ENCODE measurements at places on chromosomes 13 and 19.

DNA sequence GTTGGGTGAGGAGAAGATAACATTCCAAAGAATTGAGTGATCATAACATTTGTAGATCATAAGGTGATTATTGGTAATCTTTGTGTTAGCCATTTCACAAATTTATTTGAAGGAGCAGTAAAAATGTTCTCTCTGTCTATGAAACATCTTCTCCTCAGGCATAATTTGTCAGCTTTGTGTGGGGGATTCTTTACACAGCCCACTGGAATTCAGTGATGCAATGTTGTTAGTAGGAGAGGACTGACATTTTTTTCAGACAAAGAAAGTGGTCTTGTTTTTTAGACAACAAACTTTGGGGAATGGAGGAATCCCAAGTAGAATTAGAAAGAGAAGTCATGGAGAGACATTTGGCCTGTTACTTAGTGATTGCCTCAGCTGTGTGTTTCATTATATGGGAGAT is 100.3 kb downstream of the ITGBL1 start:
- DNase-seq: no peak

DNA sequence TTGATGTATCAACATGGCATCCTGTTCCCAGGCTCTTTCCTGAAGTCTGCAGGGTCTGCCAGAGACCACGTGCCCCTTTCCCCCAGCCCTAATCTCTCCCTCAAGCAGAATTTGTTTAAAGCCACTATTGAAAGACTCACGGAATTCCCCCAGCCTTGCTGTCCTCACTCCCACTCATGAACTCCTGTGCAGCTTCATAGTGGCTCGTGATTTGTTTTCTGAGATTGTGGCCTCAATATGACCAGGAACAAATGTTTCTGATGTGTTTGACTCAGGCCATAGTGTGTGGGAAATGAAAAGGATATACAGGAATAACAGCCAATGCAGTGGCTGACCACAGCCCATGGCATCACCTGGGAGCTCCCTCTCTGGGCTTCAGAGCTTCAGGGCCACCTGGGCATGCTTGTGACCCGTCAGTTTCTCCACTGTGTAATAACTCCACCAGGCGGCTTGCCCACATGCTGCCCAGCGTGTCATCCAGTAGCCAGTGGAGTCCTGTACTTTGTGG is 8.1 kb upstream of the SERPINE3 start:
- DNase-seq: no peak

DNA sequence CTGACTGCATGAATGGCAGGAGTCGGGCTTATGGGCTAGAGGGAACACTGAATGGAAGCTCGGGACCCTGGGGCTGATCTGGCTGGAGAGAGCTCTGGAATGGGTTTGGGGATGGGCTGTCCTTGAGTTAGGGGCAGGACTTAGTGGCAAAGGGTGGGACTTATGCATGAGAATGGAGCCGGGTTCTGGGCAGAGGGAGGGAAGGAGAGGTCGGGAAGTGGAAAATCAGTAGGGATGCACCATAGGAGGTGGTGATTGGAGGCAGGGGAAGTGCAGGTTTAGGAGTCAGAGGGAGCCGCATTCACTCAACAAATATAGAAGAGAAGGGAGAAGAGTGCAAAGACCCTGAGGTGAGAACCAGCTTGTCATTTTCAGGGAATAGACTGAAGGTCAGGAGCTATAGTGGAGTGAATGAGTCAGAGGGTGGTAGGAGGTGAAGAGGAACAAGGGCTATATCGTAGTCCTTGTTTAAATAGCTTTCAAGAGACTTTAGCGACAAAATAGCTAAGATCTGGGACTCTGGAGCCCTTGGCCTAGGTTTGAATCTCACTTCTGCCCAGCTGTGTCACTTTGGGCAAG is 748 bp downstream of the RAB4B start:
- DNase-seq: no peak

GRCh38 chr13:103523858-103524257 is 457.6 kb upstream of the SLC10A2 start:
- DNase-seq: no peak

DNA sequence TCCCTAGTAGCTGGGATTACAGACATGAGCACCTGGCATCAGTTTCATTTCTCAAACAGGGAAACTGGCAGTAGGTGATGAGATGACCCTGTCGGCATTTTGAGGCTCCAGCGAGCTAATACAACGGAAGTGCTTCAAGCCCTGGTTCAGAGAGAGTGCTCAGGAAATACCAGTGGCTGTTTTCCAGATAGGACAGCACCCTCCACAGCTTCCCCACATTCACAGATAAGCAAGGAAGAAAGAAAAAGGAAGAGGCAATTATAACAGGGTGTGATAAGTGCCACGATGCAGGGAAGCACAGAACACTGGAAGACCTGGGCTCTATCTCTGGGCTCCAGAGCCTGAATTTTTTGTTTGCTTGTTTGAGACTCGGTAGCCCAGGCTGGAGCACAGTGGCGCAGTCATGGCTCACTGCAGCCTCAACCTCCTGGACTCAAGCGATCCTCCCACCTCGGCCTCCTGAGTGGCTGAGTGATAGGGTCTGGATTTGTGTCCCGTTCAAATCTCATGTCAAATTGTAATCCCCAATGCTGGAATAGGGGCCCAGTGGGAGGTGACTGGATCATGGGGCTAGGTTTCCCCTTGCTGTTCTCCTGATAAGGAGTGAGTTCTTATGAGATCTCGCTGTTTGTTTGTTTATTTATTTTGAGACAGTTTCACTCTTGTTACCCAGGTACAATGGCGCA is 43.5 kb downstream of the PIN1 start:
- no peak for DNase-seq

DNA sequence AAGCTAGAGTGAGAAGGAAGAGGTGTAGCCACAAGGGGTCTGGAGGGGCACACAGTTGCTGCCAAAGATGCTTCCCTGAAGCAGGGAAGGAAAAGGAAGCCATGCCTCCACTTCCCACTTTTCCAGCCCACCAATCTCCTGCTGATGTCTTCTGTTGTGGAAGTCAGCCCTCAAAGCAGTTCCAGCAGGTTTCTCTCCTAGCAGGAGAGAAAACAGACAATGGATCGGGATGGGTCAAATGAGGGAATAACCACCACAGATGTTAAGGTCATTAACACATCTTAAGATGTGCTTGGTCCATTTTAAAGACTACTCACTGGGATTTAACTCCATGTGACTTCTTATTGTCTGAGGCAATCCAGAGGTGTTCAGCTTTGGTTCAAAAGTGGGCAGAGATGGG is 284.1 kb upstream of the SOX21 start:
- no peak for DNase-seq

- peak; percentile 12 for DNase-seq
These were observed 34.4 kb downstream of the CCDC70 start for GRCh38 chr13:51895906-51896888.

GRCh38 chr13:100129605-100130004 is 40.7 kb downstream of the PCCA start:
- no peak for DNase-seq

GRCh38 chr19:12796146-12797071 is 5.1 kb downstream of the JUNB start:
- peak; percentile 56 for DNase-seq

GRCh38 chr13:31314961-31315360 is 115.2 kb downstream of the B3GLCT start:
- no peak for DNase-seq

DNA sequence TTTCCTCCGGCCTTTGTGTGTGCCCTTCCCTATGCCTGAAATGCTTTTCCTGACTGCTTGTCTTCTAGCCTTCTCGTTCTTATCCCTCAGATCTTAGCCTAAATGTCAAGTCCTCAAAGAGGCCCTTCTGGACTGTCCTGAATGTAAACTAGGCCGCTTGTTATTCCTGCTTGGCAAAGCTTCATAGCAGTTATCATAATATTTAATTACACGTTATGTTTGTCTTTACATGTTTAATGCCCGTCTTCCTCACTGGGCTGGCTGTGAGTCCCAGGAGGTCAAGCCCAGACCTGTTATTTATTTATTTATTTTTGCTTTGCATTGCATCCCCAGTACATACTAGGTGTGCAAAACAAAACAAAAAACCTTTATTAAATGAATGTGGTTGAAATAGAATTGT is 62.7 kb downstream of the SIPA1L3 start:
- DNase-seq: no peak

GRCh38 chr19:5005096-5005495 is 36.2 kb downstream of the KDM4B start:
- DNase-seq: no peak

GRCh38 chr13:90177512-90177911 is 1170.0 kb upstream of the MIR17HG start:
- DNase-seq: no peak

- DNase-seq: no peak
These were observed 75.2 kb upstream of the UBL3 start for GRCh38 chr13:29925457-29926097.

- DNase-seq: no peak
These were observed 43.2 kb upstream of the RANBP3 start for GRCh38 chr19:6020972-6021805.

GRCh38 chr13:77434289-77434688 is 101.2 kb upstream of the SCEL start:
- no peak for DNase-seq

- DNase-seq: no peak
These were observed 174.2 kb downstream of the TEX29 start for GRCh38 chr13:111494641-111495040.

DNA sequence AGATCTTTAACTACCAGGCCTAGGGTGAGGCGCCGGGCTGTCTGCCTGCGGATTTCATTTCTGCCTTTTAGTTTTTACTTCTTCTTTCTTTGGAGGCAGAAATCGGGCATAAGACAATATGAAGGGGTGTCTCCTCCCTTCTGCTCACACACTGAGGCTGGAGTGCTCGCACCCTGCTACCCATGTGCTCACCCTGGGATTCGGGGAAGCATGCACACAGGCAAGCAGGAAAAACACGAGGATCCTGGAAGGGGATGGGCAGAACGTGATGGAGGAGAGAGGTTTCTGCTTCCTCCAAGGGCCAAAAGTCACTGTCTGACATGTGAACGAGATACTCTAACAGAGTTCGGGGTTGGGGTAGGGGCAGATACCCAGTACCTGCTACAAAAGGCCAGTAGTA is 28.4 kb downstream of the ZNF823 start:
- DNase-seq: no peak

- no peak for DNase-seq
These were observed 197.2 kb downstream of the NUFIP1 start for GRCh38 chr13:44792096-44792495.

GRCh38 chr19:4380254-4380727 is 20.1 kb downstream of the SH3GL1 start:
- DNase-seq: no peak

- no peak for DNase-seq
These were observed 18.5 kb downstream of the CYP2A6 start for GRCh38 chr19:40831502-40832430.

GRCh38 chr19:49808711-49809159 is 4.4 kb downstream of the FUZ start:
- peak; percentile 78 for DNase-seq

- no peak for DNase-seq
These were observed 292.9 kb downstream of the LMO7 start for GRCh38 chr13:75929076-75929475.

GRCh38 chr19:38496603-38497487 is 63.4 kb downstream of the RYR1 start:
- DNase-seq: no peak
